Spleen (tissue), 13 donors: ENCODE measurements at places on chromosomes 7 and 10. TPM values are rescaled to one million over a fixed set of nuclear protein-coding genes. Genes with fewer than 3 reads are reported as not detected.

The MYO3A gene
- 0.44 TPM for total RNA-seq

The ZC3HAV1L gene
- total RNA-seq, result 22.6 TPM

The MET gene
- 28.8 TPM for total RNA-seq

The SPDYE9 gene
- total RNA-seq, result not detected

The VSTM4 gene
- total RNA-seq, result 4.1 TPM

The CYP2C19 gene
- total RNA-seq, result not detected

The ZDHHC4 gene
- 30.9 TPM for total RNA-seq

The PPIF gene
- total RNA-seq, result 67.6 TPM

The SLC39A12 gene
- total RNA-seq, result 0.30 TPM

The PHKG1 gene
- total RNA-seq, result 2.5 TPM

The NPFFR1 gene
- total RNA-seq, result 0.63 TPM

The PAX4 gene
- total RNA-seq, result not detected

The CCDC3 gene
- total RNA-seq, result 24.7 TPM

The MRLN gene
- not detected for total RNA-seq

The PIP gene
- not detected for total RNA-seq

The ITPRIP gene
- total RNA-seq, result 33.5 TPM

The FZD8 gene
- total RNA-seq, result 19.9 TPM

The SYT15B gene
- total RNA-seq, result 1.8 TPM

The CALHM1 gene
- total RNA-seq, result not detected

The FANK1 gene
- 1.0 TPM for total RNA-seq

The GPR37 gene
- 5.1 TPM for total RNA-seq

The ADIRF gene
- total RNA-seq, result 50.7 TPM

The SNX10 gene
- total RNA-seq, result 38.9 TPM

The STK17A gene
- 64.0 TPM for total RNA-seq

The CLRN3 gene
- not detected for total RNA-seq

The MSMB gene
- not detected for total RNA-seq

The SLC16A9 gene
- total RNA-seq, result 15.7 TPM

The MMD2 gene
- not detected for total RNA-seq

The MYL10 gene
- not detected for total RNA-seq

The TMEM196 gene
- total RNA-seq, result not detected

The KLF14 gene
- 1.0 TPM for total RNA-seq

The NODAL gene
- not detected for total RNA-seq

The CLCN1 gene
- total RNA-seq, result not detected

The ATP6V0A4 gene
- not detected for total RNA-seq

The SPRN gene
- not detected for total RNA-seq

The VGF gene
- not detected for total RNA-seq
